ENCODE measurements at places on chromosomes 13 and 19.

GRCh38 chr13:68727165-68727564 lies 1380.5 kb upstream of the ATXN8OS start:
- DNase-seq: no peak

DNA sequence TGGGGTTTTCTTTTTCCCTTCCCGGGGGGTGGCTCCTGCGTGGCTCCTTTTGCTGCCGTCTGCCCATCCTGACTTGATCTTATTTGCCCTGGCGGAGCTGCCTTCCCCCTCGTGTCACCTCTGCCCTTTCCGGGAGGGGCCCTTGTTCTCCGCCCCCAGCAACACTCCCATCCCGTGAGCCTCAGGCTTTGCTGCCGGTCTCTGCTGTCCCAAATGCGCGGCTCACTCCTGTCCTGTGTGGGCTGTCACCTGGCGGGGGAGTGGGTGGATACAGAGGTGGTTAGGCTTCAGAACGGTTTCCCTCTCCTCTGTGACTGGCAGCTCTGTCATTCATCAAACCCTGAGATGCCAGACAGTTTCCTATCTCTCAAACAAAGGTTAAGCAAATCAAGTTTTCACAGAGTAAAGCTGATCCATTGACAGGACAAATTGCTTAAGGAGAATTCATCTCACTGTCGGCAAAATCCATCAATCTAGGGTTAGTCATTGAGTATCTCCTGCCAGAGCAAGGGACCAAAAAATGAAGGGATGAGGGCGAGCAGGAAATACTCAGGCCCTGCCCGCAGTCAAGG lies 84.0 kb downstream of the ANKRD10 start:
- DNase-seq: no peak

DNA sequence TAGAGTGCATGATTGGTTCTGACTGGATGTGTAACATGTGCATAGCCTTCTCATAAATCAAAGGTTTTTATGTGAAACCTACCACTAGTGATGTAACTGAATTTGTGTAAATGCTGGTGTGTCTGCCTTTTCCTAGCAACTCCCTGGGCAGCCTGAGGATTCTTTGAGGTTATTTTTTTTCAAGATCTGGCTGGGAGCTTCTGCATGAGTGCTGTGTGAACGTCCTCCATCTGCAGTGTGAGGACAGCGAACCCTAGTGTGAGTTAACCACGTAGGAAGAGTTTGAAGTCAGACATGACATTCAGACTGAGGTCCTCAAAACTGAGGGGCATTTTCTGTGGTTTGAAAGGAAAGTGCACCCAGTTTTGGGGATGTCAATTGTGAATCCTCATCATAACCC lies 39.9 kb downstream of the DPRX start:
- DNase-seq: no peak

DNA sequence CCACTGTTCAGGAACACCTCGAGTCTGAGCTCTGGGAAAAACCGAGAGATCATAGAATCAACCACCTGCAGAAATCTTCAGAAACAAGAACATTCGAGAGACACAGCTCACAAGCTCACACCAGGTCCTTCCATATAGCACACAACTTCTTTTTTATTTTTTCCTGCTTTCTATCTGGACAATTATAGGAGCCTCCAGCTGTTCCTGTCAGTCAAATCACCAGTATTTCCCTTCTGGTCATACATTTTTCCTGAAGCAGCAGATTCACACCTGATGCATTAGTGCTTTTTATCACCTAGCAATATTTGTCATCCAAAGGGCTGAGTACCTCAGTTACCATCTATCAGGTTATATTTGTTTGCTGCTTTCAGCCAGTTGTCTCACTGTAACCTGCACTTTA lies 323.5 kb downstream of the FOXO1 start:
- no peak for DNase-seq

- peak; percentile 1 for DNase-seq
These were observed 45.4 kb downstream of the ZIC5 start for GRCh38 chr13:99926014-99926731.

Data from HS-27A (cell line).